Myocyte (in vitro differentiated cells): ENCODE measurements at places on chromosomes 6 and 20. TPM values are rescaled to one million over a fixed set of nuclear protein-coding genes. Genes with fewer than 3 reads are reported as not detected.

Gene CDKAL1
- 11.8 and 17.5 TPM in 2 replicates for total RNA-seq

Gene ABT1
- 9.5 and 13.4 TPM in 2 replicates for total RNA-seq

Gene WFDC8
- not detected in 2 replicates for total RNA-seq

Gene SEMG1
- not detected in 2 replicates for total RNA-seq

Gene CGAS
- total RNA-seq = 1.1 and 1.8 TPM in 2 replicates

Gene F13A1
- 757 and 1,086 TPM in 2 replicates for total RNA-seq

Gene SLC22A16
- total RNA-seq = not detected in 2 replicates

Gene PSORS1C2
- total RNA-seq = not detected in 2 replicates

DNA sequence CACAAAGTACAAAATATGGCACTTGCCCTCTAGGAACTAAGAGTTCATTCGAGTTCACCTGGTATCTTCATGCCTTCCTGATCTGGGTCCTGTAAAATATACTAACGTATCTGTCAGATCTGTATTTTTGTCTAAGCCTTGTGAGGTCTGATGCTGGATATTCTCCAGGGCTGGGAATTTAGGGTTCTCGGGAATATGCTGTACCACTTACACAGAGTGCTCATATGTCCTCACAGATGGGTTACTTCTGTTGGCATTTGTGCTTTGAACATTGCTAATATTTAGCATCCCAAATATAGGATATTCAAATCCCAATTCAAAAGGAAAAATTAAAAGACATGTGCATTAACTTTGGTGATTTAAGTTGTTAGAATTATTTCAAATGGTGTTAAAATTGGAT is 122.0 kb downstream of the DNAH8 start:
- DNase-seq = no peak

- DNase-seq = no peak
Measured at GRCh38 chr6:111114087-111114443, 26.8 kb downstream of the SLC16A10 start.

DNA sequence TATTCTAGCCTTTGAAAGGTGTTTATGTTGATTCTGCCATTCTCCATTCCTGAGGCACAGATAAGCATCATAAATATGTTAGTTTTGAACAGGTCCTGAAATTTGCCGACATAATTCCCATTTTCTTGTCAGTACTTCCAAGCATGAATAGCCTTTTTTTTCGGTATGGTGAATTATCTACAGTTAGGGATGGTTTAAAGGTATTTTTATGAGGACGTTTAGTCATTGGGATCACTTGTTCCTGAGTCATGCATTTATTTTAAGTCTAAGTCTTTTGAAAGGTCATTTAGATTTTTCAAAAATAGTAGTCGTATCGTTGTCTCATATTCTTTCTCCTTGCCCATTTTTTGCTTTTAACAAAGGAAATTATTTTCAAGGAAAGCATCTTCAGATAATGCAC is 98.7 kb downstream of the PHACTR3 start:
- DNase-seq = no peak

- DNase-seq = no peak
Measured at GRCh38 chr6:135955099-135955498, 103.6 kb downstream of the PDE7B start.

DNA sequence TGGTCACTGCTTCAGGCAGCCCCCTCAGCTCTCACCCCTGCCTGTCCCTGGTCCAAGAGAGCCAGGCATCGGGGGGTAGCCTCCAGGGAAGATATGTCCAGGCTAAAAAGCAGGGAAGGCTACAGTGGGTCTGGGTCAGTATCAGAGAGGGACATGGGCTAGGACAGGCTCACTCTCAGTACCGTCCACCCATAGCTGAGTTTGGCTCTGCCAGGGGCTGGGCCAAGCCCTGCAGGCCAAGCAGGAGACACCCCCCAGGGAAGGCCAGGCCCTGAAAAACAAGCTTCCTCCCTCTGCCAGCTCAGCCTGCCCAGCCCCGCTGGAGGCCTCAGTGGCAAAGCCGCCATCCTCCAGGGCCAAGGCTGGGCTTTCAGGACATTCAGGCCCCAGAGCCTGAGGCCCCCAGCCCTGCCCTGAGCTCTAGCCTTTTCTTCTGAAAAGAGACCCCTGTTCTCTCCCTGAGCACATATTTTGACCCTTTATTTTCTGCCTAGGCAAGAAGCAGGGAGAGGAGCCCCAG is 28.6 kb upstream of the TGM2 start:
- DNase-seq = no peak

- DNase-seq = no peak
Measured at GRCh38 chr6:44011350-44011920, 115.8 kb downstream of the MRPL14 start.

- no peak for DNase-seq
Measured at GRCh38 chr20:64238851-64239387, 16.6 kb upstream of the PCMTD2 start.

GRCh38 chr6:83885984-83886383 is 26.5 kb downstream of the CYB5R4 start:
- no peak for DNase-seq

GRCh38 chr6:88662163-88662580 is 301.2 kb downstream of the RNGTT start:
- DNase-seq = no peak

GRCh38 chr6:106617302-106617701 is 12.0 kb downstream of the RTN4IP1 start:
- DNase-seq = no peak

GRCh38 chr6:163999475-164000125 is 585.1 kb downstream of the QKI start:
- DNase-seq = no peak
